Umbilical cord (tissue), 2 donors: ENCODE measurements at places on chromosomes 4 and X.

DNA sequence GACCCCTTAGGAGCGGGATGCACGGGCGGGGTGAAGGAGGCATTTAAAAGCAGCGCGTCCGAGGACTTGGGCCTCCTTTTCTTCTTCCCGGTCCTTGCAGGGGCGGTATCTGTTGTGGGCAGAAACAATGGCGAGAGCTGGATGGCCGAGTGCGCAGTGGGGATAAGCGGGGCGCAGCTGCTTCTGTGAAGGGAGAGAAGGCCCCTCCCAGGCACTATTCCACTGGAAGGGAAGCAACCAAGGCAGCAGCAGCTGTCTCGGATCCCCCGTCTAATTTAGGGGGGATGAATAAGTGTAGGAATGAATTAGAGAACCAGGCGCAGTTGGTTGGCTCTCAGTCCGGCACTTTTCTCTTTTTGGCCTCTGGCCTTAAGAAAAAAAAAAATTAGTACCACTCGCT lies 995 bp downstream of the SMARCA5 start:
- DNase-seq = peak; percentile 70

GRCh38 chr4:6361076-6361784 lies 91.6 kb downstream of the WFS1 start:
- no peak for DNase-seq

DNA sequence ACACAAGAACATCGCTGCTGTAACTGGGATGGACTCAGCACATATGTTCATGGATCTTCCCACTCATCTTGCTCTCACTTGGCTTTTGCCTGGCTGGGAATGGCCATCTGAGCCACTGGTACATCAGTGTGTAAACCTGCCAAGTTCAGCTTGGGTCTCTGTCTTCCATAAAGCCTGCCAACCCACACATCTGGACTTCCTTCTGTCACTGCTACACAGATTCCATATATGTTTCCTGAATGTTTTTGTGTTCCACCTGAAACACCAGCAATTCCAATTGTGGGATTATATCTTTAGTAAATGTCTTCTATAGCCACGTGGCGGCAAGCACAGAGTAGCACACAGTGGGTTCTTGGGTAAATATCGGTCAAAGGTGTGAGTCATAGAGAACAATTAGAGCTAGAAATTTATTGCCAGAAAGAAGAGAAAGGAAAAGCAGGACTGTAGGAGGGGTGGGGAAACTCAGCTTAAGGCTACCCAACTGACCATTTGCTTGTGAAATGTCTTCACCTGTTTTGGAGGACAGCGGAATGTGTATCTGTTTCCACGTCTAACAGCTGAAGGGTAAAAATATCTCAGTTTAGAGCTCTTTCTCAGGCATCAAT lies 125.9 kb downstream of the MFAP3L start:
- DNase-seq = no peak

GRCh38 chr4:15197005-15197404 lies 194.7 kb downstream of the CPEB2 start:
- peak; percentile 15 for DNase-seq

GRCh38 chrX:148530464-148531077 lies 30.2 kb downstream of the AFF2 start:
- no peak for DNase-seq

- DNase-seq = no peak
Measured at GRCh38 chr4:22986262-22986661, 293.5 kb downstream of the GBA3 start.

GRCh38 chr4:183503497-183504063 lies 1.3 kb upstream of the ING2 start:
- no peak for DNase-seq

- DNase-seq = no peak
Measured at GRCh38 chrX:12419591-12419990, 281.3 kb downstream of the FRMPD4 start.

- DNase-seq = no peak
Measured at GRCh38 chrX:39150220-39150619, 349.0 kb downstream of the MID1IP1 start.

- DNase-seq = no peak
Measured at GRCh38 chrX:48736878-48737212, 24.7 kb upstream of the GLOD5 start.

DNA sequence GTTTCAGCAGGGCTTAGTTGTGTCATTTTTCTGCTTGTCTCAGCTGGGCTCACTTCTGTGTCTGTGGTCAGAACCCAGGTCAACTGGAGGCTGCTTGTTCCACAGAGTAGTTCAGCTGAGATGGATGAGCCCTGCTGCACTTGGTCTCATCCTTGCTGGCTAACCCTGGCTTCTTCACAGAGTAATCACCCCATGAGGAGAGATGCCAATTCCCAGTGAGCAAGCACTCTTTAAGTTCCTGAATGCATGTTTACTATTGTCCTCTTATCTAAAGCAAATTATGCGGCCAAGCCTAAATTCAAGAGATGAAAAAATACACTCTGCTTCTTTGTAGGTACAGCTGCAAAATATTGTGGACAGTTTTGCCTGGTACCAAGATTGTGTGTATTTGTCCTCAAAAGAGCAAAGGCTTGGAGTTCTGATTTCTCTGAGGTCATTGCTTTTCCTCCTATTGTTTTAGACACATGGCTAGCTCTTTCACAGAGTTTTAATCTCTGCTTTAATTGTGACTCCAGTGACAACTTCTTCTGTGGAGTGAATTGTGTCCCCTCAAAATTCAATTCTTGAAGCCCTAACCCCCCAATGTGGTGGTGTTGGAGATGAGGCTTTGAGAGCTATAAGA lies 236.6 kb upstream of the ANKRD50 start:
- no peak for DNase-seq
